ENCODE measurements at places on chromosomes 3 and 15.

- peak; percentile 44 for DNase-seq
These were observed 46.2 kb downstream of the NEK11 start for GRCh38 chr3:131072845-131073244.

GRCh38 chr3:100333970-100334487, 528 bp upstream of the NIT2 start:
- no peak for DNase-seq

DNA sequence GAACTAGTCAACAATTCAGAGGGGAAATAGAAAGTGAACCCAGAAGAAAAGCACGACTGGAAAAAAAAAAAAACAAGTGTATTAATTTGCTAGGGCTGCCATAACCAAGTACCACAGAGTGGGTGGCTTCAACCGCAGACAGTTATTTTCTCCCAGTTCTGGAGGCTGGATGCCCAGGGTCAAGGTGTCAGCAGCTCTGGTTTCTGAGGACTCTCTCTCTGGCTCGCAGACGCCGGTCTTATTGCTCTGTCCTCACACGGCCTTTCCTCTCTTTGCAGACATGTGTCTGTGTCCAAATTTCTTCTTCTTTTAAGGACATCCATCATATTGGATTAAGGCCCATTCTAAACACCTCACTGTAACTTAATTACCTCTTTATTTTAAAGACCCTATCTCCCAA, 291.8 kb downstream of the XXYLT1 start:
- no peak for DNase-seq

GRCh38 chr15:80159811-80160569, 7.2 kb downstream of the FAH start:
- DNase-seq, result no peak

- no peak for DNase-seq
These were observed 19.5 kb downstream of the ARIH2 start for GRCh38 chr3:48938156-48938555.

GRCh38 chr15:56715220-56715619, 18.1 kb downstream of the ZNF280D start:
- no peak for DNase-seq

DNA sequence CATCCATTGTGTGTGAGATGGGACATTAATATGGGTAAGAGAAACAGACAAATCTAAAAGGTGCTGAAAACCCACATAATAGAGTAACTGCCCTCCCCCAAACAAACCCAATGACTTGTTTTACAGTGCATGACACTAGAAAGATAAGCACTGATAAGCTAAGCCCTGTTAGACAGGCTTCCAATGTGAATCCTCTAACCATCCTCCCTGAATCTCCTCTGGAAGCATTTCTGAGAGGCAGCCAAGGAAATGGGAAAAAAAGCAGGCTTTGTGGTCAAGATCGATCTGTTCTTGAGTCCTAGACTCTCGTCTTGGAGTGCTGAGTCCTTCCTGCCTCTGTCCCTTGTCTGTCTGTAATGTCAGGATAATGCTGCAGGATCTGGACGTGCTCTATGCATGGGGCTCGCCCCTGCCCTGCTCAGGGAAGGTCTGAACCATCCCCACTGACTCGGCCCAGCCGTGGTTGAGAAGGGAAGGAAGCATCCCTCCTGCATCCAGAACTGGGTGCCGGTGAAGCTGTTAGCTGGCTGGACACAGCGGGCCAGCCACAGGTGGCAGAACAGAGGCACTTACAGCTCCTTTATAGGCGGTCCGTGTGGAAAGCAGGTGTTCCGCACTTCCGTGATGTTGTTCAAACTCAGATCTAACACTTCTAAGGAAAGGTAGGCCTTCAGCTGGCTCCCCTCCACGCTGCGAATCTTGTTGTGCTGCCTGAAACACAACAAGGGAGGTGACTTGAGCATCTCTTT, 84.1 kb downstream of the LRIG1 start:
- DNase-seq, result no peak

GRCh38 chr15:77837649-77838025, 204.9 kb upstream of the LINGO1 start:
- DNase-seq, result no peak
